ENCODE measurements at places on chromosomes 16 and 17.

DNA sequence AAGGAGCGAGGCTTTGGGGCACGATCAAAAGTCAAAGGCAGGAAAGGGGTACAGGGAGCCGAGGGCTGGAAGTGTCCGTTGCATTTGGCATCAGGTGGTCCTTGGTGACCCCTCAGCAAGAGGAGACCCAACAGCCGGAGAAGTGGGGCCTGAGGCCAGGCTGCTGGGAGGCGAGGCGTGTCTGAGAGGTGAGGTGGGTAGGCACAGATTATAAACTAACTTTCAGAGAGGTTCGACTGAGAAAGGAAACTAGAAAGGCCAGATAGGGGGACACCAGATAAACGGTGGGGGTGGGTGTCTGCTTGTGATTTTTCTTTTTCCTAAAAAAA is 3.6 kb downstream of the PECAM1 start:
- no peak for DNase-seq

GRCh38 chr16:4496305-4496704 is 20.1 kb downstream of the HMOX2 start:
- DNase-seq = no peak

GRCh38 chr17:39225308-39225958 is at the start of gene STAC2:
Gene STAC2 (minus strand): TSS chr17:39225945. CDS start chr17:39225502, 443 bp downstream.
- peak; percentile 31 for DNase-seq

GRCh38 chr17:66829883-66830282 is 5.0 kb upstream of the CACNG5 start:
- DNase-seq = no peak

DNA sequence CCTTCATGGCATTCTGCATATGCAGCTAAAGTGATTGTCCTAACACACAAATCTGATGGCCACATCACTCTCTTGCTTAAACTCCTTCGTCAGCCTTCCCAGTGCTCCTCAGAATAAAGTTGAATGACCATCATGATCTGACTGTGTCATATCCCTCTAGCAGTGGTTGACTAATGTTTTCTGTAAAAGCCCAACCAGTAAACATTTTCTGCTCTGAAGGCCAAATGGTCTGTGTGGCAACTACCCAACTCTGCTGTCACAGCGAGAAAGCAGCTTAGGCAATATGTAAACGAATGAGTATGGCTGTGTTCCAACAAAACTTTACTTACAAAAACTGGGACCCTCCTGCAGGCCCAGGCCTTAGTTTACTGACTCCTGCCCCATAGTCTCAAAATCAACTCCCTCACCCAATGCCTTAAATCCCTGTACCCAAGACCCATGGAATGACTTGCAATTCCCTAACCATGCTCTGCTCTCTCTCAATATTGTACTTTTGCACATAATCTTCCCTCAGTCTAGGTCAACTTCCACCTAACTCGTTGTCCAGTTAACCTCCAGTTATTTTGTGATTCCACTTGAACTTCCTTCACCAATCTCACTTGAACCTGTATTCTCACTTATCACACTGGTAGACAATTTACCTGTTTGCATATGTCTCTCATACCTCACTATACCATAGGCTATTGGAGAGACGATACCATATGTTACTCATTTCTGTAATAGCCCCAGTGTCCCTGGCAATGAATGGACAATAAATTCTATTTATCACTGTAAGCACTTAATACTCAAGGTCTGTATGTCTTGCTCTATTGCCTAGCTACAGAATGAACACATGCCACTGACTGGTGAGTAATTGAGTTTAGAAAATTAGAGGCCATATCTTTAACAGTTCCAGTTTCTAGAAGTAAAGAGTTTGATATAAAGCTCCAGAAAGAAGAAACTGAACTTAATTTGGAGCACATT is 29.1 kb downstream of the TMEM100 start:
- DNase-seq = peak; percentile 13

GRCh38 chr17:279331-279730 is 73.3 kb downstream of the RPH3AL start:
- no peak for DNase-seq

DNA sequence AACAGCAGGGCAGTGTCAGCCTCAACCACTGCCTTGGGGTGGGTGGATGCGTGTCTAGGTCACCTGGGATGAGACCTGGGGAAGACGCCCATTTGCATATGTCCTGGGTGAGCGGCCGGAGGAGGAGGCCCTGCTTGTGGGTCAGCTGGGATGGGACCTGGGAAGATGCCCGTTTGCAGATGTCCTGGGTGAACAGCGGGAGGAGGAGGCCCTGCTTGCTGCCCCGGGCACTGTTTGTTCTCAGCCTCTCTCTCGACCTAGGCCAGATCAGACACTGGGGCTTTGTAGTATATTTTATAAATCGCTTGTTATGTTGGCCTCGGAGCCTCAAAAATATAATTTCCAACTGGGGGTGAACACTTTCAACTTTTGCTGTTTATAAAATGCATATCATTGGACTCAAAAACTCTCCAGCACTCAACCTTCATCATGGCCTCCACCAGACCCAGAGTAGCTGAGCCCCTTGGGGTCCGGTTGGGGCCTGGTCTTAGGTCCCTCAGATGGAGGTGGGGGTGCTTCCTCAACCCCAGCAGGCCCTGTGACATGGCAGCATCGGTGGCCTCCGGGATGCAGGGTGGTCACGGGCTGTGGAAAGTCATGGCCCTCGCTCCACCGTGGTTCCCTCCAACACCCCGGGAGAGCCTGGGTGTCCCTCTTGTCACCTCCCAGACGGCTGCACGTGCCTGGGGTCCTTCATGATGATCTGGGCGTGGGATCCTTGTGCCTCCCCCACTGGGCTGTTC is 17.3 kb downstream of the DBNDD1 start:
- no peak for DNase-seq

DNA sequence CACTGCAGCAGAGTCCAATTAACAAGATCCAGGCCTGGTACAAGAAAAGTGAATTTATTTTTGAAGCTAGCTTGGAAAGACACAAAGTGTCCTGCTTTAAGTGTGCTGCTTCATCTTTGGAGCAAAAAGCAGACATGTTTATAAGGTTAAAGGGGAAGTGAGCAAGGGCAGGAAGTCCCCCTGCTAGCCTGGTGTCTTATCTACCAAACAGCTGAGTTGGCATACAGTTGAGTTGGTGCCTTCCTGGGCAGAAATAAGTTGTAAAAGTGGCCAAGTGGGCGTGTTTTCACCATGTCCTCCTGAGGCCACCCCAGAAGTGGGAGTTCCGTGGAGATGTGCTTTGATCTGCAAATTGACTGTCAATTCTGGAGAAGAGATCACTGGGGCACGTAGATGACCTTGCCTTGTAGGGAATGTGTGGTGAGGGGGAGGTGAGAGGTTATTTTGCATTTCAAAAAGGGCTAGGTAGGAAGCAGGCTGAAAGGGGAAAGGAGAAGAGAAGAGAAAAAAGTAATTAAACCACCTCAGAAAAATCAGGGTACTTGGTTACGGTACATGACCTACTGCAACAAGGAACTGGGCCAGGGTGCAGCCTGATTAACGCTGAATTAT is 38.3 kb upstream of the HSBP1 start:
- peak; percentile 14 for DNase-seq

DNA sequence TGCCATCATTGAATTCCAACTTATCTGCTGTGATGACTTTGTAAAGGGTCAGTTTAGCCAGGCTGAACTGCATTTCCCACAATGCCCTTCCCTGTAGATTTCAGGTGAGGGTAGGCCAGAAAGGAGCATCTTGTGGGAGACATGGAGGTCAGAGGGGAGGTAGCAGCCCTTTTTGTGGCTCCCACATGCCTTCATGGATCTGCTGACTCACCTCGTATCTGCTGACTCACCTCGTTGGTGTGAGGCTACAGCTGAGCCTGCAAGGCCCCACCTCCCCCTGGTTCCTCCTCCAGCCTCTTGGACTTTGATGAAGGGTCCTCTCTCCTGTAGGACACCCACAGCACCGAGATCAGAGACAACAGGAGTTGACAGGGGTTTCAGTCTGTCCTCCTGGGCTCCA is 102.5 kb downstream of the SALL1 start:
- DNase-seq = no peak

DNA sequence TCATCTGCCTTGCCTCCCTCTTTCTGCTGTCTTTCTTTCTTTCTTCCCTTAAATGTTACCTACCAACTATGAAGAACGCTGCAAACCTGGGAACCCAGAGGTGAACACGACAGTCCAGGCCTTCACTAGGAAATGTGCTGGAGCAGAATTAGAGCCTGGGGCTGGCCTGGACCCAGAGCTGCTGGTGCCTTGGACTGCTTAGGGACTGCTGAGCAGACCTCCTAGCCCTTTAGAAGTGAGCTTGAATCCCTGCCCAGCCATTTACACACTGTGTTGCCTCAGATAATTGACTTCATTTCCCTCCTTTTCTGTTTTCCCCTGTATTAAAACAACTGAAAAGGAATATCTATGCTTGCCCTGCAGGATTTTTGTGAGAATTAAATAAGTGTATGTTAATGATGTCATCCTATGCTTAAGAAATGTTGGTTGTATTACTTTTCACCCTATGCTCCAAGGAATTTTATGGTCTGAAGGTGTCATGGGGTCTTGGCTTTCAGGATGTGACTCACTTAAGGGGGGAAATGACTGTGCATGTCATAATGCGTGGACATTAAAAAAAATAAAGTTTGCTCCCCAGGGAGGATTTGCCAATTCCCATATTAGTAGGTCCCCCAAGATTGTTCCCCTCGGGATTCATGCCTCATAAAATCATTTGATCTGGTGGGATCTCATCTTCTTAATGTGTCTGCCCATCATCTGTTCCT is 11.5 kb downstream of the CDH13 start:
- no peak for DNase-seq

DNA sequence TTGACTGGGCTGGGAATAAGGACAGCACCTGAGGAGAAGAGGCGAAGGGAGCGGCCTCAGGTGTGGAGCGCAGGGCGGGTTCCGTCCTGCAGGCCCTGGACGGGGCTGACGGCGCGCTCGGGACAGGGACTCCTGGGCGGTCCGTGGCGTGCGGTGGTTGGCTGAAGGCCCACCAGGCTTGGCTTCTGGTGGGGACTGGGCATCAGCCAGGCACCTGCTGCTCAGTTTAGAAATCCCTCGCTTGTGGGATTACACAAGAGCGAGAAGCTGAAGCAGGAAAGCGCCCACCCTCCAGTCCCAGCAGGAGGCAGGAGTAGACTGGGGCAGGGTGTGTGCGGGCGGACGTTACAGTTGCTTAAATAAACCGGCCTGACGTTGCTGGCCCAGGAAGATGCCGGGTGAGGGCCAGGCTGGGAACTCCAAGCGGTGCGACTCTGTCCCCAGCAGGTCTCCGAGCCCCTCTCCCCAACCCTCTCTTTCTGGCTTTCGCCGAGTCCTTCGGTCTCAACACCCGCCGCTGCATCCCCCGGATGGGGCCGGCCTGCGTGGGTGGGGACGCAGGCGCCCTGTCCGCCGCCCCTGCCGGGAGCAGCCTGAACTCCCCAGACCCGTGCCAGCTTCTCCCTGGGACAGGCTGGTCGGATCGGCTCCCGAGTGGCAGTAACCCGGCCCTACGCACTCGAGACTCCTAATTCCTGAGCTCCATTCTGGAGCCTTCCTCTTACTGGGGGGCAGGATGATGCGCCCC is 639 bp downstream of the MIF4GD start:
- peak; percentile 55 for DNase-seq

DNA sequence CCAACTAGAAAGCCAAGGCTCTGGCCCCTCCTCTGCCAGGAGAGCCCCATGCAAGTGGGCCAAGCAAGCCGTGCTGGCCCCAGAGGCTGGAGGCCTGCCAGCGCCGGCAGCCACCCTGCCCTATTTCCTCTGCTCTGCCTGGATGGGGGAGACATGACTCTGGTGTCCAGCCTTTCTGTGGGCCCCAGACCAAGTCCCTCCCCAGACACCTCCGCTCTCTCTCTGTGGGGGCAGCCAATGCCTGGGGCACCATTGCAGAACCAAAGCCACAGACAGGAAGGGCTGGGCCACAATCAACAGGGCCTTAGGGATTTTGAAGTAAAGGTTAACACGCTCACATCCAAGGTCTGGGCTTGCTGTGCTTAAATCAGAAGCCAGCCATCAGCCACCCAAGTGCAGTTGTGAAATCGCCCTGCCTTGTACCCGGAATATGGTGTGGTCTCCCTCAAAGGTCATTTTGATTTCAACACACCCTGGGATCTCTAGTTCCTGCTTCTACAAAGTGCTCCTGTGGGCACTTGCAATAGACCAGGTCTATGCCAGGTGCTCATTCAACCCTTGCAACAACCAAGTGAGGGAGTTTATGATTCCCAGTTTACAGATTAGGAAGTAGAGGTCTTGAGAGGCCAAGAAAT is 63.5 kb upstream of the TEX2 start:
- DNase-seq = peak; percentile 29

- no peak for DNase-seq
Observed at GRCh38 chr16:66587881-66588600, 8.8 kb downstream of the CMTM2 start.
